ENCODE measurements at places on chromosomes 11 and 22. TPM values are rescaled to one million over a fixed set of nuclear protein-coding genes. Genes with fewer than 3 reads are reported as not detected.

- no peaks in the 10 kb centered on the region for H3K36me3 ChIP-seq
- no peak overlapping the region for H3K27ac ChIP-seq
These were observed 2.9 kb downstream of the OR51V1 start for GRCh38 chr11:5197536-5197935.

- no peaks in the 10 kb centered on the region for H3K4me1 ChIP-seq
- no peaks in the 10 kb centered on the region for H3K27me3 ChIP-seq
- no peak overlapping the region for H3K4me3 ChIP-seq
- H3K27ac ChIP-seq: no peak overlapping the region
- no peaks in the 10 kb centered on the region for H3K36me3 ChIP-seq
- DNase-seq: no peak
These were observed 35.8 kb upstream of the SLN start for GRCh38 chr11:107747622-107748021.

The TYMP gene
- total RNA-seq: 3.7 TPM

DNA sequence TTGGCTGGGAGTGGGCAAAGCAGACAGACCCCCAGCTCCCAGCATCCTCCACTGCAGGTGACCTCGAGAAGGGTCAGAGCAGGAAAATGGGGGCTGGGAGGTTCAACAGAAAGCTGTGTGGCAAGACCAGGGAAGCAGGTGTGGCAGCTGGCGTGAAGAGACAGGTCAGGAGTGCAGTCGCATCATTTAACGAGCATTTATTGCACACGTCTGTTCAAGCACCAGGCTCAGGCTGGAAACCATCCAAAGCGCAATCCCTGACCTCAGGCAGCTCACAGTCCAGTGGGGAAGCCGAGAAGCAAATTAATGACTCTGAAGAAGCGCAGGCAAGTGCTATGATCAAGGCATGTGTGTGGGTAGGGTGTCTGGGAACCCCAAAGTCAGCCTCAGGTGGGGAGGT is 7.4 kb downstream of the SLC25A45 start:
- no peaks in the 10 kb centered on the region for H3K27me3 ChIP-seq
- H3K4me3 ChIP-seq: no peak overlapping the region
- H3K36me3 ChIP-seq: no peaks in the 10 kb centered on the region

GRCh38 chr11:128796270-128796669 is 70.8 kb downstream of the KCNJ1 start:
- no peaks in the 10 kb centered on the region for H3K27me3 ChIP-seq
- H3K4me3 ChIP-seq: no peak overlapping the region
- peak; percentile 91 for DNase-seq
- peaks cover 3% of the 10 kb centered on the region for H3K36me3 ChIP-seq
- H3K27ac ChIP-seq: peak overlapping the region; percentile 41
- H3K4me1 ChIP-seq: peaks cover 4% of the 10 kb centered on the region

DNA sequence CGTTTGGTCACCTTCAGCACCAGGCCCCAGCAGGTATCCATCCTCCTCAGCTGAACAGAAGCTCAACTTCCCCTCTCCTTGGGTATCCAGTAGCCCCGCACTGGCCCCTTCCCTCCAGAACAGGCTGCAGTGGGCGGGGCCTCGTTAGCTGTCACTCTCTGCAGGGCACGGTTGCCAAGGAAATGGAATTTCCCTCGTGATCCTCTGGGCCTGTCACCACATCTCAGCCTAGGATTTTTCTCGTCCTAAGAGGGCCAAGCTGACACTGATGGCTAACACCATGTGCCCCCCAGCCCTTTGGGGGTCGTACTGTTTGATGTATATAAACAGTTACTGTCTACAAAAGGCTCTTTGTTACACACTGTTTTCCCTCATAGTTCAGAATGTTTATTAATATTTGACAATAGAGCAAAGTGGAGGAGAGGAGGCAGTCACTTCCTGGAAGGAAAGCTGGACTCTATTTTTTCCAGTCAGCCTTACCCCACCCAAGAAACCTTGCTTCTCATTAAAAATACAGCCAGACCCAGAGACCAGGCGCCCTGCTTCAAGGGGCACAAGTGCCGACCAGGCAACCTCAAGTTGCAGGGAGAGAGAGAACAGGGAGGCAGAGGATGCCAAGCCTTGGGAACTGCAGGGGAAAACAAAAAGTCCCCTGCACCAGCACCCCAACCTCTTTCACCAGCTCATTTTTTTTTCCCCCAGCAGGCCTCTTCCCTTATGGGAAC is 44.5 kb downstream of the FEZ1 start:
- H3K4me3 ChIP-seq: no peak overlapping the region
- H3K36me3 ChIP-seq: no peaks in the 10 kb centered on the region
- H3K27me3 ChIP-seq: no peaks in the 10 kb centered on the region
- H3K27ac ChIP-seq: no peak overlapping the region
- H3K4me1 ChIP-seq: peaks cover 15% of the 10 kb centered on the region
- no peak for DNase-seq

DNA sequence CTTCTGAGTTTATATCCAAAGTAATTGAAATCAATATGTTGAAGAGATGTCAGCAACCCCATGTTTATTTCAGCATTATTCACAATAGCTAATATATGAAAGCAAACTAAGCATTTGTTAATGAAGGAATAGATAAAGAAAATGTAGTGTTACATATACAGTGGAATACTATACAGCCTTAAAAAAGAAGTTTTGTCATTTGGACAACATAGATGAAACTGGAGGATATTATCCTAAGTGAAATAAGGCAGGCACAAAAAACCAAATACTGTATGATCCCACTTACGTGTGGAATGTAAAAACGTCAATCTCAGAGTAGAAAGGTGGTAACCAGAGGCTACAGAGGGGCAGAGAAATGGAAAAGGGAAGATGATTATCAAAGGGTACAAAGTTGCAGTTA is 10.2 kb downstream of the MRGPRX2 start:
- H3K27me3 ChIP-seq: no peaks in the 10 kb centered on the region
- no peak for DNase-seq
- H3K36me3 ChIP-seq: no peaks in the 10 kb centered on the region
- no peak overlapping the region for H3K4me3 ChIP-seq
- no peaks in the 10 kb centered on the region for H3K4me1 ChIP-seq

DNA sequence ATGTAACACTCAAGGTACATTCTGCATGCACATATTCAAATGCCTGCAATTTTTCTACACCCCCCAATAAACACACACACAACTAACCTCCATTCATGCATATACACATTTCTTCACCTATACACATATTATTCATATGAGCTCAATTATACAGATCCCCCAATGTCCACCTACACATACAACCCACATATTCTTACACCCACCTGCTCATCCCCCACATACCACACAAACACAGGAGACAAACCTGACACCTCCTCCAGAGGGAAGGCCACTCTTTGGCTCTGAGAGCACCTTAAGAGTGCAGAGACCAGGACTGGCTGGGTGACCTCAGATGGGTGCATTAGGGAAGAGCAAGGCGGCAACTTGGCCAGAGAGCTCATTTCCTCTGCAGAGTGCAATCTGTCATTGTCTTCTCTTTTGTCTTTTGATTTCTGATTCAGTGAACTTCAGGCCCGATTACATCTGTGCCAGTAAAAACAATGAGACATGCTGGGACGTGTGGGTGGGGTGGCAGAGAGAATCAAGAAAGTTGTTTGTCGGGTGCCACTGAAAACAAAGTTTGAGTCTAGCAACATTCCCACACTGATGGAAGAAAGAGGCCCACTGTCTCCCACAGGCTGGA is 208.4 kb downstream of the NXPE2 start:
- no peak overlapping the region for H3K27ac ChIP-seq
- peaks cover 6% of the 10 kb centered on the region for H3K4me1 ChIP-seq
- no peak overlapping the region for H3K4me3 ChIP-seq
- DNase-seq: peak; percentile 1
- no peaks in the 10 kb centered on the region for H3K27me3 ChIP-seq

The CELSR1 gene
- 38.5 TPM for total RNA-seq
